Hematopoietic multipotent progenitor cell treated with erythropoietin and hydrocortisone succinate and interleukin-3 and kit ligand, for 8 days (in vitro differentiated cells): ENCODE measurements at places on chromosomes 1 and 21.

- peak; percentile 75 for DNase-seq
These were observed 40.3 kb downstream of the LRRC8C start for GRCh38 chr1:89673251-89673650.

DNA sequence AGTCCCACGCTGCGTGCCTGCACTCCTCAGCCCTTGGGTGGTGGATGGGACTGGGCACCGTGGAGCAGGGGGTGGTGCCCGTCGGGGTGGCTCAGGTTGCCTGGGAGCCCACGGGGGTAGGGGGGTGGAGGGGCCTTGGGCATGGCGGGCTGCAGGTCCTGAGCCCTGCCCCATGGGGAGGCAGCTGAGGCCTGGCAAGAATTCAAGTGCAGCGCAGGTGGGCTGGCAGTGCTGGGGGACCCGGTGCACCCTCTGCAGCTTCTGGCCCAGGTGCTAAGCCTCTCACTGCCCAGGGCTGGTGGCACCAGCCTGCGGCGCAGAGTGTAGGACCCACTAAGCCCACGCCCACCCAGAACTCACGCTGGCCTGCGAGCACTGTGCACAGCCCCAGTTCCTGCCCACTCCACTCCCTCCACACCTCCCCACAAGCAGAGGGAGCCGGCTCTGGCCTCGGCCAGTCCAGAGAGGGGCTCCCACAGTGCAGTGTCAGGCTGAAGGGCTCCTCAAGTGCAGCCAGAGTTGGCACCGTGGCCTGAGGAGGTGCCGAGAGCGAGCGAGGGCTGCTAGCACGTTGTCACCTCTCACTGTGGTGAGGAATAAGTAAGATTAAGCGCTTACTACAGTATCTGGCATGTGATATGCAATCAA lies 12.8 kb downstream of the TNNI3K start:
- no peak for DNase-seq

- no peak for DNase-seq
These were observed 59.2 kb upstream of the SPAG17 start for GRCh38 chr1:118244194-118244593.

GRCh38 chr1:47791879-47792608 lies 205.1 kb downstream of the TRABD2B start:
- no peak for DNase-seq

DNA sequence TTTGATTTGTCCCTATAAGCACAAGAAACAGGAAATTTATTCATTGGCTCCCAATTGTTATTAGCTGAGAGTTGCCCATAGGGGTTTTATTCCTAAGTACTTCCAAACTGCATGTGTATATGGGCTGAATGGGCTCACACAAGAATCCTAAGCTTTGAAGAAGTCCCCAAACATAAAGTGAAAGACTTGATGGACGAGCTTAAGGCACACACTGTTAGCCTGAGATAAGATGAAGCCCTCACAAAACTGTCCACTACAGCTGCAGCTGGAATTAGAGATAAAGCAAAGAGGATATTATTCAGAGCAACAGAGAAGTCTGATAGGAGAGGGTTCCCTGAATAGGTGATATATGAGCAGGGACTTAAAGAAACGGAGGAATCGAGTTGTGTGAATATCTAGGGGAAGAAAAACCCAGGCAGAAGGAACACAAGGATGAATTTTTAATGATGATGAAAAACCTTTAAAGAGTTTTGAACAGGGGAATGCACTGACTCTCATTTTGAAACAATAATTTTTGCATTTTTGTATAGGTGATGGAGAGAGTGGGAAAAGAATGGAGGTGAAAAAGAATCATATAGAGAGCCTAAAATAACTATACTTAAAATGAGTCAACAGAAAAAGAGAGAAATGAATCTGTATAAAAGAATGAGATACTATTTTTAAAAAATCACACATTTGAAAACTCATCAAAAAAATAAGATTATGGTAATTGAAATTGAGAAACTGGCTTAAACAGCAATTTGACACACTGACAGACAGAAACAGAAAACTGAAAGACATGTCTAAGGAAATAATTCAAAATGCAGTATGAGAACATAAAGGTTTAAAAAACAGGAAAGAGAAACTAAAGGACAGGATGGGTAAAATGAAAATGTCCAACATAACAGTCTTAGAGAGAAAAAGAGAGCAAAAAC lies 133.6 kb upstream of the POGK start:
- DNase-seq, result peak; percentile 97

DNA sequence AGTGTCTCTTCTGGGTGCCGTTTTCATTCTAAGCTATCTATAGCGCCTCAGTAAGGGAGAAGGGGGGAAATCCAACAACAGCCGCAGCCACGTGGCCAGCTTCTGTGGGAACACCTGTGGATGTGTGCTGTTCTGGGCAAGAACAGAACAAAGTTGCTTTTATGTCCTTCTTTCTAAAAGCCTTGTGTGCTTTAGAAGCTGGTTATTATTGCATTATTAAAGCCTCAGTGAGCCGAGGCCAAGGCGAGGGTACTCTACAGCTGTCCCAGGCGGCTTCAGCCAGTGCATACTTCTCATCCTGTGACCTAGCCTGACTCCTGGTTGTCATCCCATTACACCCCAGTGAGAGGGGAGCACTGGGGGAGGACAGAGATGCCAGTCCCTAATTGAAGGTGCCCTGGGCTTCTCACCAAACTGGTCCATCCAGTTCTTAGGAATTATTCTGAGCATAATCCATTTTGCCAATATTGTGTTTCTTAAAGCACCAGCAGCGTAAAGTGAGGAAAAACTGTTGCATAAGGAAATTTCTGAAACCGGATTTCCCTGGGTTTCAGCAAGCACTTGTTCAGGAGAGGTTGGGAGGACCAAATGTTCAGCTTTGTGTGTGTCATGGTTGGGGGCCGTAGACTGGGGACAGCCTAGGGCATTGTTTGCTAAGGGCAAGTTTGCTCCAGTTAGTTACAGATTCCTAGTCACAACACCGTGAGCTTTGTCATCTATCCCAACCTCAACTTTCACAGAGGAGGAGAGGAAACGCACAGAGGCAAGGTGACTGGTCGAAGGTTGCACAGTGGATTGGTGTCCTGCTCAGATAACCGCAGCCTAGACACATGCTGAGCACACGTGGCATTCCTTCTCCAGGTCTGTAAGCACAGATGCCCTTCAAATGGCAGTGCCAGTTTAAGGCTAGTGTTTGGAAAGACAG lies 61.0 kb upstream of the ATP1A1 start:
- no peak for DNase-seq

GRCh38 chr1:52055866-52056162 lies 281 bp upstream of the BTF3L4 start:
- DNase-seq, result no peak

GRCh38 chr1:208254376-208254775 lies 10.2 kb upstream of the PLXNA2 start:
- DNase-seq, result no peak
